ENCODE measurements at places on chromosomes 1 and 21.

DNA sequence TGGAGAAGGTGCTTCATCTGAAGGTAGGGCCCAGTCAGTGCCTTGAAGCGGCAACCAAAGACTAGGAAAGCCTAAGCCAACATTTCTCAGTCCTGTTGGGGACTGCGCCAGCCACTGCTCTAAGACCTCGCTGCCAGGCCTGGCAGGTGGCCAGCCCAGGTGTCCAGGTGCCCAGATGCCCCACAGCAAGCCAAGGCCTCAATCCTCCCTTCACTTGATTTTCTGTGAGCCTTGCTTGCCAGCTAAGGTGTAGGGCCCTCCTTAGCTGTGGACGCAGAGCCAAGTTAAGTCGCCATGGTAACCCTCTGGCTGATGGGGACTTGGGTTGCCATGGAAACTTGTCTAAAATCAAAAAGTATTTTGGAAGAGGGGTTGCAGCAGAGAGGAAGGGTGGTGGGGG lies 135.0 kb downstream of the NAV1 start:
- no peak for DNase-seq

DNA sequence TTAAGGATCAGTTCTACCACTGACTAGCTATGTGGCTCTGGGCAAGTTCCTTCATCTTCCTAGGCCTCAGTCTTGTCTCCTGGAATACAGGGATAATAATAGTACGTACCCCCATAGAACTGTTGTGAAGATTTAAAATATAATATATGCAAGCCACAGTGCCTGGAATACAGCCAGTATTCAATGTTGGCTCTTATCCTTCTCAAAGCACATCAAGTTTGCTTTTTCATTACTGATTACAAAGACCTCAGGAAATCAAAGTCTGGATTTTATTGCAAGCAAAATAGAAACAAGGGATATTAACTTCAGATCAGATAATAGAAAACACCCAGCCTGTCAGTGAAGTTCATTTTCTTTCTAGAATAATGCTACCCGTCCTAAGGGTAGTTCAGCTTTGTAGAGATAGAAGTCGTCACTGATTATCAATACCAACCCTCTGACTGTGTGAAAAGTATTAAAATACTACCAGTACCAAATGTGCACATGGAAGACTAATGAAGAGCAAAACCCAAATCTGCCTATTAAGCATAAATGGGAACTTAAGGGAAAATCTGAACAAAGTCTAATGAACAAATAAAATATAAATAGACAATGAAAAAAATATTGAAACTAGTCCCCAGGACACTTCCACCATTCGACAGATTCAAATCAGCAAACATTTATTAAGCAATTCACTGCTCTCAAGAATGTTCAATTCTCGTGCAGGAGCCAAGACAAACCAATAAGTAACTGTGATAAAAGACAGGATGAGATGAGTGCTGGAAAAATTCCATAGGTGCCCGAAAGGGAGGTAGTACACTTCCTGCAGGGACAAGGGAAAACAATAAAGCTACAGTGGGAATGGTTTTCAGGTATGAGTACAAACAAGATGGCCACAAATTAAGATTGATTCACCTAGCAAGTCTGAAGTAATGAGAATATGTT lies 206.2 kb downstream of the SMYD3 start:
- DNase-seq: no peak

DNA sequence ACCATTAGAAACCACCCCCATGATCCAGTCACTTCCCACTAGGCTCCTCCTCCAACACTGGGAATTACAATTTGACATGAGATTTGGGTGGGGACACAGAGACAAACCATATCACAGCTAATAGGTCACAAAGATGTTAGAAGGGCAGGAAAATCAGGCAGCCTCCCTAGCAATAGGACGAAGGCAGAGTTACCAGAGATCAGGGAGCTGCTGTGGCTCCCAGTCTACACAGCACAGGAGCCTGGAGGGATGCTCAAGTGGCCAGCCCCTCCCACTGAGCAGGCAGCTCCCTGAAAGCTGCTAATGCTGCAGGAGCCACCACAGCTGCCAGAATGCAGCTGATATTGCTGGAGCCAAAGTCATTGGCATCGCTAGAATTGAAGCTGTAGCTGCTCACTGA lies 51.0 kb downstream of the CR1L start:
- DNase-seq: no peak

GRCh38 chr1:203069030-203069747 lies 16.6 kb downstream of the MYOG start:
- no peak for DNase-seq

- DNase-seq: no peak
These were observed 6.9 kb upstream of the PPM1J start for GRCh38 chr1:112721966-112722524.

- no peak for DNase-seq
These were observed 35.3 kb downstream of the HLX start for GRCh38 chr1:220914283-220915116.

Measured in Panc1 (cell line).